ENCODE measurements at places on chromosomes 1 and 21.
A peak's percentile ranks its signal among the peaks of the same experiment; 100 is the strongest.

- DNase-seq: peak; percentile 83
These were observed 27.4 kb downstream of the CHML start for GRCh38 chr1:241612533-241613477.

DNA sequence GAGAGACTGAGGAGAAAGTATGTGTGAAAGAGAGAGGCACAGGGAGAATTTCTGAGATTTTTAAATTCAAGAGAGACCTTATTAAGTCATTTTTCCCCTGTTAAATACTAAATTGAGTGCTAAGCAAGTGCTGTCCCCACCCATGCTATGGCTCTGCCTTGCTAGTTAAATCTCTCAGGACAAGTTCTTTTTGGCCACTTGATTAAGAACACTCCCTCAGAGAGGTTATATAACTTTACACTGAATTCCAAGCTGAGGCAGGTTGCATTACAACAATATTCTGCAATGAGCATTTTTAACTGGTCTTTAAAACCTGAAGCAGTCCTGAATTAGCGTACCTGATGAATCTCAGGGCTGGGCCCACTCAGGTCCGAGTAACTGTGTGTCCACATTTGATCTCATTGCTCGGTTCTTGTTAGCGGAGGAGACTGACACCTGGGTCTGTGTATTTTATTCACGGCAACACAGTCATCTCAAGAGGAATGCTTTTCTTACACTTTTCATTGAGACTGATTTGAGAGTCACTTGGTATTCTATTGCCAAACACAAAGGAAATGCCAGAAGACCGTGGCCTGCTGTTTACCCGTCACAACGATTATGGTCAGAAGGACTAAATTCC is 187.6 kb upstream of the ST6GALNAC5 start:
- no peak for DNase-seq

DNA sequence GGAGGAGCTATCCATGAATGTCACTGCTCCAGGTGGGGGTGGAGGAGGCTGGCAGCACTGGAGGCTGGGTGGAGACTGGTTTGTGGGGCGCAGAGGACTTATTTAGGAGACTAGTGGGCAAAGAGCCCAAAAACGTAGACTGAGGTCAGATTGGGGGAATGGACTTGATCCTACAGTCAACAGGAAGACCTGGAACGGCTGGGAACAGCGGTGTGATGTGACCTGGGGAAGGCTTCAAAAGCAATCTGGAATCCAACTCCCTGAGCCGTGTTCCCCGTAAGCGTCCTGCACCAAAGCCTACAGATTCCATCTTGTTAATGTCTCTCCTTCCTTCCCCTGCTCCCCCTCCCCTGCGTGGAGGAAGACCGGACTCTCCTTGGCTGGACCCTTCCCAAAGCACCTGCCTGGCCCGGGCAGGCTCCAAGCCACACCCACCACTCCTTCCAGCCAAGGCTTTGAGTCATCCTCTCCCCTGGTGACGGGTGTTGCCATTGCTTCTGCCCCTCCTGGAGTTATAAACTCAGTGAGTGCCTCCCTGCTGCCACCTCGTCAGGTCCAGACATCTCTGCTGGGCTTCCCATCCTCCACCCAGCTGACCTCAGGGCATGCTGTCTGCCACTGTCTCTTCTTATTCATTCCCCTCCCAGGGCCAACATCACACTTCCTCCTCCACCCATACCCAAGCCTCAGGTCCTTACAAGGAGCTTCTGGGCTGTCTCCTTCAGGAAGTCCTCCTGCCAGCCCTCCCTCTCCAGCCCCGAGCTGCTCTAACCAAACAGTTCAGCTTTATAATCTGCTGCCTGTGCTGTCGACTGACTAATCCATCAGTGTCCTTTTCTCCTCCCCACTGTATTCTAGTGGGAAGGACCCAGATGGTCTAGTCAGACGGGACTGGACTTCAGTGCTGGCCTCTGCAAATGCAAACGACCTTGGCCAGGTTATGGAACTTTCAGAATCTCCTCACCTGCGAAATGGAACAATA is 1.6 kb upstream of the CLSTN1 start:
- peak; percentile 65 for DNase-seq

DNA sequence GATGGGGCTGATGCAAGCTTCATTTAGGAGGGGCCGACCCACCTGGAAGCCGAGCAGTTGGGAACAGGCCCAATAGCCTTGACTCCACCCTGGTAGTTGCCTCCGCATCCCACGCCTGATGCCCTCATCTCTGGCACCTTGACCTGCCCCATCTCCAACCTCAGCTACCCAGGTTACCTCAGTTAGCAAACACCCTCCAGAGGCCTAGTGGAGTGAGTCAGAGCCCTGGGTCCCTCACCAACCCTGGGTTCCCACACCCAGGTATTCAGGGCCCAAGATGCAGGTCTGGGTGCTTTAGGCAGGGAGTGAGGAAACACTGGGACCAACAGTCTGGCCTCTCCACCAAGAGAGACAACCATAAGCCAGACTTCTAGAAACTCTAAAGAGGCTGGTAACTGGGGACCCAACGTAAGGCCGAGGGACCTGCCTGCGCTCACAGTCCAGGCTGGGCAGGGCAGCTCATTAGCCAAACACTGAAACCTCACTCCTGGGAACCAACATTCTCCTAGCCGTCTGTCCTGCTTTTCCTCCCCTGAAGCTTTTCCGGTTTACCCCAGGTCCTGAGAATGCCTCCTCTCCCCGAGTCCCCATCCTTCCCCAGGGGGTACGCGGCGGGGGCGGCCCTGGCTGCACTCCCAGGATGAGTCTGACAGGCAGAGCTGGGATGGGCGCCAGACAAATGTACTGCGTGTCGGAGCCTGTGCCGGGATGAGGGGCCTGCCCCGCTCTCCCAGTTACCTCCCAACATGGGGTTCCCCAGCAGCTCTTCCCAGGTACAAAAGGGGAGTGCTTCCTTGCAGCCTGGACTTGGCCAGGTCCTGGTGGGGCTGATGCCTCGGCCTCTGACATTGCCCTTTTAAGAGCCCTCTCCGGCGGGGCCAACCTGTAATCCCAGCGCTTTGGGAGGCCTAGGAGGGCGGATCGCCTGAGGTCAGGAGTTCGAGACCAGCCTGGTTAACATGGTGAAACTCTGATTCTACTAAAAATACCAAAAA is 8.9 kb upstream of the CELSR2 start:
- DNase-seq: peak; percentile 64

- DNase-seq: no peak
These were observed 12.4 kb downstream of the COL18A1 start for GRCh38 chr21:45417256-45417950.

- DNase-seq: no peak
These were observed 51.0 kb upstream of the POU2F1 start for GRCh38 chr1:167169642-167170041.

GRCh38 chr1:241857131-241857530 is 9.1 kb downstream of the EXO1 start:
- DNase-seq: no peak

DNA sequence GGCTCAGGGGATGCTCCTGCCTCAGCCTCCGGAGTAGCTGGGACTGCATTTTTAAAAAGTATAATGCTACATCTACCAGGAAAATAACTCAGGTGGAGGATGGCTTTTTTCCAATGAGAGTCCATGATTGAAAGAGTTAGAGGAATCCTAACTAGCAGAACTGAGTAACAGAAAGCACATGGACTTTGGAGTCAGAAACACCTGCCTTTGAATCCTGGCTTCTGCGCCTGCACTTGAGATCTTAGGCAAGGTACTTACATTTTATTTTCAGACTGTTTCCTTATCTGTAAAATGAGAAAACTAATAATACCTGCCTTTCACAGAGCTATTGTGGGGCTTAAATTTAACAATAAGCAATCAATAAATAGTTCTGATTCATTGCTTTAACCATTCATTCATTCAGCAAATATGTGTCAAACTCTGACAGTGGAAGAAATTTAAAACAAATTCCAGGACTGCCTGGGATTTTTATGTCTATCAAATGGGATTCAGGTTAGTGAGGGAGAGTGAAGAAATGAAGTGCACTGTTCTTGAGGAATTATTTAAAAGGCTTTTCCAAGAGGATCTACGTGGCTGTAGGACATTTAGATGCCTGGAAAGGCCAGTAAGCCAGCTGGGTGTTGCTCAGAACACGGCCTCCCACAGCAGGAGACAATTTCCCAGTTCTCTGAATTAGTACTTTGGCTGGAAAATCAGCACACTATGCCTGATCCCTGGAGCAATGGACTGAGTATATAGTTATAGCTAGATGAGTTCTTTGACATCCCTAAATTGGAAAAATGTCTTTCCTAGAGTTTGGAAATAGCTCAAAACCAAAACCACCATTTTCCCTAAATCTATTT is 12.8 kb upstream of the LBR start:
- DNase-seq: no peak

DNA sequence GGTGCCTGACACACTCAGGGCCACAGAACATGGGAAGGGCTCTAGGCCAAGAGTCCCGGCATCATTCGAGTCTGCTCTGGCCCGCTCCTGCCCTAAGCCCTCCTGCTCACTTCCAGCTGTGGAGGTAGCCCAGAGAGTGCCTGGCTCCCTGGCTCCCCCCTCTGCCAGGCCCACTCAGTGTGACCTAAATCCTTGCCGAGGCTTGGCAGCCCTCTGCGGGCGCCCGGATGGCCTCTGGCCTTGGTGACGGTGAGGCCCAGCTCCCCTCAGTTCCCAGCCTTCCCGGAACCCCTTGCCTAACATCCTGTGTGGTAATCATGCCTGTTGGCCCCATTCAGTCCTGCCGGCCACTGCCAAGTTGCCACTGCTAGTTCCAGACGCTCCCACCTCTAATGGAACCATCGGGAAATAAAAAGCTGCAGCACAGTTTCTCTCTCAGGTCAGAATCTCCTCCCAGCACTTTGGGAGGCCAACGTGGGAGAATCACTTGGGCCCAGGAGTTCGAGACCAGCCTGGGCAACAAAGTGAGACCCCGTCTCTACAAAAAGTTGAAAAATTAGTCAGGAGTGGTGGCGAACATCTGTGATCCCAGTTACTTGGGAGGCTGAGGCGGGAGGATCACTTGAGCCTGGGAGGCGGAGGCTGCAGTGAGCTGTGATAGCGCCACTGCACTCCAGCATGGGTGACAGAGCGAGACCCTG is 1.2 kb upstream of the H6PD start:
- peak; percentile 63 for DNase-seq

DNA sequence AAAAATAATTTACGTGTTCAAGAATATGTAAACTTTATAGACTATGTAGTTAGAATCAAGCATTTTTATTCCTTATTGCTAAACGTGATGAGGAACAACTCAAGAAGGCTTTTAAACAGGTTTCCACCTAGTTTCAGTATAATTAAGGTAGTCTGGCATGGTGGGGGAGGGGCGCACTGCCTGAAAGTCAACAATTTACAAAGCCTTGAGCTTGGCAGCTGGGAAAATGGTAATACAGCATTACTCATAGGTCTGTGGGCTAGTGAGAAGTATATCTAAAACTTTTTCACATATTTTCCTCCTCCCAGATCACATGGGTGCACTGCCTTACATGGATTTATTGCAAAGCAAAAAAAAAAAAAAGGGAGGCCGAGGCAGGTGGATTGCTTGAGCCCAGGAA is 75.2 kb downstream of the EVI5 start:
- DNase-seq: peak; percentile 32

GRCh38 chr1:177567393-177567792 is 396.6 kb downstream of the BRINP2 start:
- peak; percentile 15 for DNase-seq

DNA sequence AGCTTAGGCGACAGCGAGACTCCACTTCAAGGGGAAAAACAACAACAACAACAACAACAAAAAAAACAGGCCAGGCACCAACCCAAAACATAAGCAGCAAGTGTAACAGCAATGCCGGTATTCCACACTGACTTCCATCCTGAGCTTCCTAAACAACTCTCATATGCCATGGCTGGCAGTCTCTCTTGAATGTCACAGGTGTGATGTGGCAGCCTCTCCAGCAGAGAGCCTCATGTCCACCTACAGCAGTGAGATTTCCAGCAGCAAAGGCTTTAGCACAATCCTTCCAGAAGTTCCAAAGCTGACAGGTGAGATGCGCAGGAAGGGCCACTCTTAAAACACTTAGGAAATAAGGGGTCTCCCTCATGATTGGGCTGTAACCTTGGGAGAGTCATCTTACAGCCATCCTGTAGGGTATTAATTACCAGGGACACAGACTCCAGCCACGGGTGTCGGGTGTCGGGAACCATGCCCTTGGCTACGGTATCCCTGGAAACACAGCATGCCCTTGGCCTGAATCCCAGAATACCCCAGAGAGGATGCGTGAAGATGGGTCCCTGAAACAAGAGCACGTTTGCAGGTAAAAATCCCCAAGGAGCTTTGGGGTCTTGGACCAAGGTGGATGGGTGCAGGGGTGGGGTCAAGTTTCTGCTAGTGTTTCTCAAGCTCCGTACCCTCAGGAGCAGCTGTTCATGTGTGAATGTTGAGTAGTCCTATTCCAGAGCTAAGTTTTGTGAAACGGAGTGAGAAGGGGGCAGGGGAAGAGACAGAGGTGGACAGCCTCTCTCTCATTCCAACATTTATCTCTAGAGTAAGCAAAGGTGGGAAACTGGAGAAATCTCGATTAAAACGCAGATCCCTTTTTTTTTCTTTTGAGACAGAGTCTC is 31.4 kb downstream of the CLSTN1 start:
- peak; percentile 35 for DNase-seq

DNA sequence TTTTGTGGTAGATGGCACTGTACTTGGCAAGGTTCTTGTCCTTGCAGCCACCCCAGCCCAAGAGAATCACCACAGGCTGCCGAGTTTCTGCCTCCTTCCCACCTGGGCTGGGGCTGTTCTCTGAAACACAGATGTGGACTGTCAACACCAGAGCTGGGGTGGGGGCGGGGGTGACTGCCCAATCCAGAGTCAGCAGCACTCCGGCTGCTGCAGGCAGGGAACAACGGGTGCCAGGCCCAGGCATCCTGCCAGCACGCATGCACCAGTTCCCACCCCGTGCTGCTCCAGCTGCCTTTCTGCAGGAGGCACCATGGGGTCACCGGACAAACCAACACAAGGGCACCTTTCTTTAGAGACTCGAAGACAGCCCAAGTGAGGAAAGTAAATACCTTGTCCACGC is 14.1 kb downstream of the TMEM53 start:
- DNase-seq: no peak

GRCh38 chr1:66437136-66437401 is 96.9 kb upstream of the SGIP1 start:
- no peak for DNase-seq

- DNase-seq: no peak
These were observed 6.0 kb upstream of the BCAS2 start for GRCh38 chr1:114587203-114587991.

DNA sequence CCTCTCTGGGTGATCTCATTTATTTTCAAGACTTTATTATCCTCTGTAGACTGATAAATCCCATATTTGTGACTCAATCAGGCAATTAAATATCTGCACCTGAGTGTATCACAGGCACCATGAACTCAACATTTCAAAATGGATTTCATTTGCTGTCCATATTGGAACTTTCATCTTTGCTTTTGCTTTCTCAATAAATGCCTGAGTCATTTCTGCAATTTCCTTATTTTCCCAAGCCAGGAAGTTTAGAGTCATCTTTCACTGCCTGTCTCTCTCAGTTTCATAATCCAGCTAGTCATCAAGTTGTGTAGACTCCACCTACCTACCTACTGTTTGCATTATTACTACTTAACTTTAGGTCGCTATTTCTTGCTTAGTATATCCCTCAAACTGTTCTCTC is 540.9 kb downstream of the LMO4 start:
- DNase-seq: peak; percentile 4

- DNase-seq: no peak
These were observed 21.8 kb upstream of the CNIH3 start for GRCh38 chr1:224594360-224594759.

- DNase-seq: peak; percentile 81
These were observed 650.0 kb downstream of the SMYD3 start for GRCh38 chr1:245856944-245857531.

- no peak for DNase-seq
These were observed 10.6 kb downstream of the SLC19A1 start for GRCh38 chr21:45531393-45532215.

All from adipocyte (in vitro differentiated cells).